Fibroblast of skin of scalp (primary cell): ENCODE measurements at places on chromosomes 6 and 20.

GRCh38 chr6:159819932-159820640, 20.0 kb downstream of the PNLDC1 start:
- no peak for DNase-seq

GRCh38 chr6:36685926-36686667, 7.6 kb downstream of the CDKN1A start:
- no peak for DNase-seq

GRCh38 chr20:10297684-10298240, 79.1 kb downstream of the SNAP25 start:
- no peak for DNase-seq

DNA sequence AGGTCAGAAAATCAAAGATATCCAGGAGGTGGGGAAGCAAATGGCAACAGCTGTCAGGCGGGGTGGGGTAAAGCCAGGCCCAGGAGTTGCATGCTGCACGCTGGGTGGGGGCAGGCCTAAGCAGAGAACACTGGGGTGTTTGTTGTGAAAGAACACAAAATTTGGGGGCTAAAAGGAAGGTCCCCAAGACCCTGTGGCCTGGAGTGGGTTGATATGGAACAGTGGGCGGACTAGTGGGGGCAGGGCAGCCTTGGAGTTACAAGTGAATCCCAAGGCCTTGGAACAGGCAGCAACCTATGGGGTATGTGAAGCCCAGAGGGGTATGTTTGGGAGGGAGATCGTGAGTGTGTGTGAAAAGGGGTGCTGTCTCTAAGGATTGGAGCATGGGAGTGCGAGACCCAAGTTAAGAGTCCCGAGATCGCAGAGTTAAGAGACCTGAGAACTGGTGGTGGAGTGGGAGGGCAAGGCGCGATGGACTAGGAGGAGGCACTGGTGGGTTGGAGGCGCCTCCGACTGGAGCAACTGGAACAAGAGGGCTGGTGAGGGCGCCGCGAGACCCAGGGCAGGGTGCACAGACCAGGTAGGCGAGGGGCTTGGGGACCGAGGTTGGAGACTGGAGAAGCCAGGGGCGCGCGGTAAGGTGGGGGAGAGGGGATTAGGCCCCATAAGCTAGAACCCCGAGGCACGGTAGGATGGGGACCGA, 658 bp downstream of the CUL7 start:
- DNase-seq: peak; percentile 27

DNA sequence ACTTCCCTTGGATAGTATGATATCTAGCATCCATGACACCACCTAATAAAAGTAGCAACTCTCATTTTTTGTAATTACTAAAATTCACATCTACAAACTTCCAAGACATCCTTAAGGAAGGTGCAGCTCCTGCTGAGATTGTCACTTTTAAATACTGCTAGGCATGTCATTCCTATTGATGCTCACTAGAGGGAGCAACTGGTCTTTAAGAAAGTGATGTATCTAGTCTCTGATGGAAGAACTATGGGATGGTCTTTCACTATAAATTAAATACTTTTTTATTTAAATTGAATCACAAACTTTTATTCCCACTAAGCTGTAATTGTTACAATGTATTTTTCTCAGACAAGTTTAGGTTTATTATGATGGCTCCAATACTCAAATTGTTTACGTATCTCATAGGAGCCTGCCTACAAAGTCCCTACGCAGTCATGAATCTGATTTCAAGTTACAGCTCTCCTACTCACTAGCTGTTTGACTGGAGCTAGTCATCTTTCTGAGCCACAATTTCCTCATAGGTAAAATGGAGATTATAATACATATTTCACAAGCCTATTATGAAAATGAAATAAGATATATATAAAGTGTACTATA, 8.1 kb upstream of the TSPYL1 start:
- DNase-seq: peak; percentile 61

DNA sequence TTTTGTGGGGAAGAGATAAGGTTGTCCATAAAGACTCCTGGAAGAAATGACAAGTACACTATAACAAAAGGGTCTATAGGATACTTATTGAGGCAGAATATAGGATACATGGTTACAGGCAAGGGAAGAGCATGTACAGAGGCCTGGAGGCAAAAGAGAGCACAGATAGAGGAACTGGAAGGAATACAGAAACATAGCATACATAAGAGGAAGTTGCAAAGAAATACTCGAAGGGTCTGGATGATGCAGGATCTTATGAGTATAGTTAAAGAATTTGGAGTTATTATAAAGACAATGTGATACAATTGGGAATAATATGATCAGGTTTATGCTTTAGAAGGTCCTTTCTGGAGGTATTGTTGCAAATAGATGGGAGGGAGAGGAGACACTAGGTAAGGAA, 592.7 kb upstream of the POU3F2 start:
- DNase-seq: no peak

DNA sequence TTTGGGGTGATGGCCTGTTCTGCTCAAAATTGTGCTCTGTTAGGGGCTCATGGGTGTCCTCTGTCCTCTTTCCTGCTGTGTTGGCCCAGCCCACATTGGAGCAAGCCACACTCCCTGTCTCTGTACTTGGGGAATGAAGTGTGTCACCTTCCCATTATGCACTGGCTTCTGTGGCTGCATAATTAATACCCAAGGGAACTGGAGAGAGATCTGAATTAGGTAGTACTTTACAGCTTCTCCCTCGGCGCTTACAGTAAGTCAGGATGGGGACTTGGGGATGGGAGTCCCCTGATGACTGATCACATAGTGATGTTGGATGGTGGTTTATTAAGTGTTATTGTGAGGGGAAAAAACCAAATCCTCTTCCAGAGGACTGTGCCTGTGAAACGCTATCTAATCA, 116.6 kb downstream of the FOXO3 start:
- peak; percentile 64 for DNase-seq
